ENCODE measurements at places on chromosomes 13 and 19. TPM values are rescaled to one million over a fixed set of nuclear protein-coding genes. Genes with fewer than 3 reads are reported as not detected.

GRCh38 chr13:33176526-33176925 is 109.0 kb downstream of the STARD13 start:
- no peak for DNase-seq

DNA sequence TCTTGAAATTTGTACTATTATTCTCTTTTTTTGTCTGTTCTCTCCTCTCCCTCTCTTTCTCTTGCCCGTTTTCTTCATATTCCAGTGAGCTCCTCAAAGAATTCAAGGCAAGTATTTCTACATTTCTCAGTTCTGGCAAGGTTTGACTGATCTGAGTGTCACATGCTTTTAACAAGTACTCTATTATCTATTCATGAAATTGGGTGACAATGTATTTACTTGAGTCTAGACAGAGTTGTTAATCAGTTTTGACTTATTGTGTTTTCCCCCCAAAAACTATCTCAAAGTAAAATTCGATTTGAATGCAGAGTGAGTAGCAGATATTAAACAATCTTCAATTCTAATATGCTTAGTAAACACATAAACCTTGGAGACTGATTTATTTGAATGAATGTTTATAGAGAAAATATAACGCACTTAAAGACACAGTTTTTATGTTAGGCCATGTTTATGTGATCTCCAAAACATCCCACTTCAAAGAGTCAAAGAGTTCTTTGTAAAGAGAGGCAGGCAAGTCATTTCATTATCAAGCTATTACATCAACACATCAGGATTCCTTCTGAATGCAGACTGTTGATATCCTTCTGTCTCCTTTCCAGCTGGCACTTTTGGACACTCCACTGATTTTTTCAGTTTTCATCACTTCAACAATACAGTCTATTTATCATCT is 166.6 kb downstream of the SLITRK6 start:
- DNase-seq = no peak

DNA sequence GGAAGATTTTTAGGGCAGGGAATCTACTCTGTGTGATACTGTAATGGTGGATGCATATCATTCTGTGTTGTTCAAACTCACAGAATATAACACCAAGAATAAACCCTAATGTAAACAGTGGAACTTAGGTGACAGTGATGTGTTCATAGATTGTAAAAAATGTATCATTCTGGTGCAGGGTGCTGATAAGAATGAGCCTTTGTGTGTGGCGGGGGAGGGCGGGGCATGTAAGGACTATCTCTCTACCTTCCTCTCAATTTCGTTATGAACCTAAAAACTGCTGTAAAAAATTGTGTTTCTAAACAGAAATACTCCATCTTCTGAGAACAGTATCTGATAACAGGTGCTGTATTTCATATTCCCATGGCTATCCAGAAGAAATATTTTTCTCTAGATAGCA is 35.6 kb downstream of the TNFRSF19 start:
- DNase-seq = no peak

SGCG gene
- total RNA-seq = 0.36 TPM

RAVER1 gene
- 63.7 TPM for total RNA-seq

Data from left colon (tissue), 2 donors.